ENCODE measurements at places on chromosomes 6 and 20.
A peak's percentile ranks its signal among the peaks of the same experiment; 100 is the strongest.

GRCh38 chr6:127459231-127459641, at the start of gene KIAA0408:
TSS of gene KIAA0408 (minus strand) at chr6:127459389. CDS start at chr6:127453981, 5,408 bp downstream.
- no peak for DNase-seq

- no peak for DNase-seq
Measured at GRCh38 chr6:45789238-45789637, 226.4 kb downstream of the CLIC5 start.

GRCh38 chr6:14540276-14540675, 422.7 kb downstream of the CD83 start:
- DNase-seq: no peak

- no peak for DNase-seq
Measured at GRCh38 chr6:9896806-9897205, 518.1 kb downstream of the TFAP2A start.

GRCh38 chr20:48098866-48099265, 313.6 kb upstream of the SULF2 start:
- DNase-seq: no peak

- DNase-seq: no peak
Measured at GRCh38 chr20:63547725-63548480, at the start of gene SRMS. TSS of gene SRMS (minus strand) at chr20:63547749. CDS start at chr20:63547463, 286 bp downstream.

DNA sequence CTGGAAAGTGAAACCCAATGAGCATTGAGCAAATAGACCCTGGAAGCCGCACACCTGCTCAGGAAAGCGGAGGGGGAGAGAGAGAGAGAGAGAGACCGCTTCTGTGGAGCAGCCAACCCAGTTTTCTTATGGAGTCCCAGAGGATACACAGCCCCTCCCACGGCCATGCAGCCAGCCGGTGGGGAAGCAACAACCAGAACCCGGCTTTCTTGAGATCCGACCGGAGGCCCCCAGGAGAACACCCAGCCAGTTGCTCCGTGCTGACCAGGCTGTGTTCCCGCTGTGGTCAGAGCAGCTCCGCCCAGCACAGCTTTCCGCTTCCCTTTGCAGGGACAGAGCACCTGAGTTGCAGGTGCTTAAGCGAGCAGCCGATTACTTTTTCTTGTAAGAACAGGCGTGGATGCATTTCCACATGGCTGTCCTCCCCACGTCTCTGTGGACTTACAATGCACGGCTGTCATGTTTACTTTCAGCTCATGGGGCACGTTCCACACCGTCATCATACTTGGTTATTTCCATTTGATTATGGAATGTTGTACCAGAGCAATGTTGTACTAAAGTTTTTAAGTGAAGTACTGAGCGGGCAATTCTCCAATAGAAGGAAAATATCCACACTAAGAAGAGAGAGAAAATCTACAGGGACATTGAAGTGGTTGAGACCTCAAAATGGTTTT, 381.9 kb downstream of the THBS2 start:
- peak; percentile 11 for DNase-seq

- no peak for DNase-seq
Measured at GRCh38 chr6:141347086-141347485, 785.6 kb upstream of the GJE1 start.

- DNase-seq: no peak
Measured at GRCh38 chr6:53220605-53221004, 72.0 kb upstream of the GCM1 start.

- DNase-seq: no peak
Measured at GRCh38 chr6:7138046-7138531, 30.3 kb downstream of the RREB1 start.

DNA sequence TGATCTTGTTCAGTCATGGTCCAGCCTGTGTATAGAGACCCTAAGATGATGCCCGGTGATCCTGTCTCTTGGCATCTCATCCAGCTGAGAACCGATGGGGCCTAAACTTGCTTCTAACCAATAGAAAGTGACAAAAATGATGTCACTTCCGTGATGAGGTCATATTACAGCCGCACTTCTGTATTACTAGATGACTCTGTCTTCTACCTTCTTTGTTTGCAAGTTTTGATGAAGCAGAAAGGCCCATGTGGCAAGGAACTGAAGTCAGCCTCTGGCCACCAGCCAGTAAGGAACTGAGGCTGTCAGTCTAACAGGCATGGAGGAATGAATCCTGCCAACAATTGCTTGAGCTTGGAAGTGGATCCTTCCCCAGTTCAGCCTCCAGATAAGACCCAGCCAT, 32.8 kb upstream of the HLA-C start:
- DNase-seq: no peak

- no peak for DNase-seq
Measured at GRCh38 chr6:2866171-2866846, 24.6 kb upstream of the SERPINB1 start.

DNA sequence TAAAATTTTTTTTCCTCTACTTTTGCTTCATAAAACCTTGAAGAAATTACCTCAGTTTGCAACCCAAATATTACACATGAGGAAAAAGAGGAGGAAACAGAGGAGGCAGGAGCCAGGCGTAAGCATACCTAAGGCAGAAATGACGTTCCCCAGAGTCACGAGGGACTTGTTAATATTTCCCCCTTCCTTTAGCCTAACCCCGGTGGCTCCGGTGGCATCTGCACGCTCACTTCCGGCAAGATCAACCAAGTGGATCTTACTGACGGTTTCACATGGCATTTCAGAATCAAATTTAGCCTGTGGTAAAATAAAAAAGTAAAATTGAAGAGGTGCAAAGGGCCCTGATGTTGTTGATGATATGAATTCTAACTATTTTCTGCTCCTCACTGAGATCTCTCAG, 67.4 kb downstream of the KIF16B start:
- DNase-seq: no peak

GRCh38 chr6:6366803-6367202, 46.3 kb upstream of the F13A1 start:
- no peak for DNase-seq

DNA sequence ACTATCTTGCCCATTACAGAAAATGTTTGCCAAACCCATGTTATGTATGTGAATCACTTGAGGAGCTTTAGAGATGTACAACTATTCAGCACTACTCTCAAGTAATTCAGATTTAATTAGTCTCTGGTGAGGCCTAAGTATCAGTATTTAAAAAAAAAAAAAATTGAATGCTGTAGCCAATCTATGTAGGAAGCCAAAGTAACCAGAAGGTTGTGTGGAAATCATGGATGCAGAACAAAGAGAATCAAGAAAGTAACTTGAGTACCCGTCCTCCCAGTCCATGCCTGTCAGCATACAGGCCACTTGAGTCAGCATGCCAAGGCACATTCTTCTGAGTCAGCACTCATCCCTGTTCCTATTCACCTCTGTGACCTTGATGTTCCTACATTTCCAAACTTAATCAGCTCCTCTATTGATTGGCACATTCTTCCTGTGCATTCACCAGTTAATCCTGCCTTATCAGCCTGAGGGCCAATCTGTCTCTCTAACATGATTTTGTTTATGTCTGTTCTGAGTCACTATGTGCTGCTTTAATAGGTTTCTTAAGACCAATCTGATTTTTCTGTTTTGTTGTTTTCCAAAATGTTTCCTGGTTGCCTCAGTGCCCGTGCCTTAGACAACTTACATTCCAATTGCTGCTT, 165.6 kb downstream of the KCNQ5 start:
- no peak for DNase-seq

DNA sequence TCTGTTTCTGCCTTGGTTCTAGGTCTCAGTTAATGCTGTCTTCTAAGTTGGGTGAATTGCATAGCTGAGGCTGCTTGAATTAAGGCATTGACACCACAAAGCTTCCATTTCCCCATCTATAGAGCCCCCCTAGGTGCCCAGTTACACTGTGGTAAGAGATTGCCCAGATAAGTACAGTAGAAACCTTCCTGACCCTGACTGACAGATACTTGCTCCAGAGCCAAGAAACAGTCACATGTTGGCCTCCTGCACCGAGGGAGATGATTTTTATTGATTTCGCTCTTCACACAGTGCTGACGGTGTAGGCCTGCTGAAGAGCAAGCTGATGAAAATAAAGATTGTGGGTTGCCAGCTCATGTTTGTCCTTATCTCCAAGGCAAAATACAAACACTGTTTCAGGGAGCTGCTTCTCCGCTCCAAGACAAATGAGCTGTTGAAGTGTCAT, 67.9 kb downstream of the TRMT11 start:
- no peak for DNase-seq

DNA sequence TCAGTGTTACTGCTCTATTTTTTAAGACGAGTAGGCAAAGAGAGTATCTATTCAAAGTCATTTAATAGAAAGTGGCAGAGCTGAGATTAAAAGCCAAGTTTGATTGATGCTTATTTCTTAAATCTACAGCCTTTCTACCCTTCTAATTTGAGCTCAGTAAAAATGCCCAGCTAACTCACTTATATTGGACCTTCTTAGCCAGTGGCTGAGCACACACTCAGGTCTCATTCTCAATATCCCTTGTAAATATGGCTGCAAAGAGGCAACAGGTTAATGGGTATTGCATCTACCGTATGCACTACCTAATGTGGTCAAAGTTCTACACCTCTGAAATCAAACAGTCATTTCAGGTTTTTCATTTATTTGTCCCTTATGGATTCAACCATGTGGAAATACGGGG, 6.7 kb downstream of the PKIB start:
- no peak for DNase-seq

- no peak for DNase-seq
Measured at GRCh38 chr6:51430589-51430988, 611.9 kb downstream of the TFAP2B start.

DNA sequence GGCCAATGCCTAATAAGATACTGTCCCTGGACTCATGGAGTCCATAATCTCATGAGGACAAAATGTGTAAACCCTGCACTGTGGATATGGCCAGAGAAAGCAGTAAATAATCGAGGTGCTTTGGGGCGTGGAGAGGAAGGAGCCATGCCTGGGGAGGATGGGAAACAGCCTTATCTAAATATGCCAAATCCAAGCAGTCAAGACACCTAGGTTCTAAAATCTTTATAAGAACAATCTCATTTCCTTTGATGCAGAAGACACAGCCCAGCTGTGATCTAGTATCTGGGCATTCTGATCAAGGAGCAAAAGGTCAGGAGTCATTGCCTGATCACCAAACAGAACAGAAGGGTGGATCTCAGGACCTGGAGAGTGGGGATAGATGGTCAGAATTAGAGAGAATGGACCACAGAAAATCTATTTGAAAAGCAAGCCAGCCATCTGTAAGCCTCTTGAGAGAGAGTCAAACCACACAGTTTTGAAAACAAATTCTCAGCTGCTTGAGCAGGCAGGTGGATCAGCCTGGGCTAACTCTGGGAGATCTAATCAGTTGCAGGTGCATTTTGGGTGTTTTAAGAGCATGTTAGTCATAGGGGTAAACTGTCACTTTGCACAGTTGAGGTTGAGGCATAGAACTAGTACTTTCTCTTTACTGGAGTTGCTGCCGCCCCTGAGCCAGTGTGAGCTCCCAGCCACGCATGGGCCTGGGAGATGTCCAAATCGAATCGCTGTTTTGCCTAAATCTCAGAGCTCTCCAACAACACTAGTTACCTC, 130.8 kb upstream of the TNFAIP3 start:
- no peak for DNase-seq

DNA sequence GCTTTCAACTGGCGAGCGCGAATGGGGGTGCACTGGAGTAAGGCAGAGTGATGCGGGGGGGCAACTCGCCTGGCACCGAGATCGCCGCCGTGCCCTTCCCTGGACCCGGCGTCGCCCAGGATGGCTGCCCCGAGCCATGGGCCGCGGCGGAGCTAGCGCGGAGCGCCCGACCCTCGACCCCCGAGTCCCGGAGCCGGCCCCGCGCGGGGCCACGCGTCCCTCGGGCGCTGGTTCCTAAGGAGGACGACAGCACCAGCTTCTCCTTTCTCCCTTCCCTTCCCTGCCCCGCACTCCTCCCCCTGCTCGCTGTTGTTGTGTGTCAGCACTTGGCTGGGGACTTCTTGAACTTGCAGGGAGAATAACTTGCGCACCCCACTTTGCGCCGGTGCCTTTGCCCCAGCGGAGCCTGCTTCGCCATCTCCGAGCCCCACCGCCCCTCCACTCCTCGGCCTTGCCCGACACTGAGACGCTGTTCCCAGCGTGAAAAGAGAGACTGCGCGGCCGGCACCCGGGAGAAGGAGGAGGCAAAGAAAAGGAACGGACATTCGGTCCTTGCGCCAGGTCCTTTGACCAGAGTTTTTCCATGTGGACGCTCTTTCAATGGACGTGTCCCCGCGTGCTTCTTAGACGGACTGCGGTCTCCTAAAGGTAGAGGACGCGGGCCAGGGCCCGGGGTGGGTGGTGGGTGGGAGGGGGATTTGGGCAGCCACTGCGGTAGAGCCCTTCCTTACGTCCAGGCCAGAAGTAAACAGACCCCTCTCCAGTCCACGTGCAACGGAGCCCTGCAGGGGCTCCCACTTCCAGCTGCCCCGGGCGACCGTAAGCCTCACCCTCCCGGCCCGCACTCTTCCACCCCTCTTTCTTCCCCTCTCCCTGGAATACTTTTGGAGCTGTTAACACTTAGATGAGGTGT, 998 bp downstream of the BMP2 start:
- DNase-seq: no peak

GRCh38 chr6:35892482-35892881, 28.4 kb downstream of the SRPK1 start:
- DNase-seq: no peak

DNA sequence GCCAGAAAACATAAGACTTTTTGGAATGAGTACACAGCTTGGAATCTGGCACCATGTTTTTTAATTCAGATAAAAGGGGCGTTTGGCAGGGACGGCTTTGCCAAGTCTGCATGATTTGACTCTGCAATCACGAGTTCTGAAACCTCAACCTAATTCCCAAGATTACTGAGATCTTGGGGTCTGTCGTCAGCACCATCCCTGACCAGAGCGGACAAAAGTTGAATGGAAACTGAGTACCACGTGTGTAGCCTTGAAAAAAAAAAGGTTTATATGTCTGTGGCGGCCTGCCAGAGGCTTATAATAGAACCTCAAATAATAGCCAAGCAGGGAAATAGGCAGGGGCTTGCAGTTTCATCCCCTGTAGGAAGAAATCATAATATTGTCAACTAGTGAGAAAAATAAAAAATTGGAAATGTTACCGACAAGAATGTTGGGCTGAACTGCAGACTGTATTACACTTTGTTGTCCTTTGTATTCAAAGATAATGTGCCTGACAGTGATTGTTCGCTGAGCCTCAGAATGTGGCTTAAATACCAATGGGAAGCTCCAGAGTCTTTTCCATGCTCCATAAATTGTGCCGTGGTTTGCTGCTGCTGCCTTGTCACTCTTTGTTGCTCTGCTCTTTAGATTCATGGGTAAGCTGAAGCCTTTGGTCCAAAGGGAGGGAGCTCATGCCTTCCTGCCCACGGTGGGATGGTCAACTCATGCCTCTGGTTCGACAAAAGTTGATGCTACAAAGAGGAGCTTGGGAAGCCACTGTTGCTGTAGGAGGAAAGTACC, 118.8 kb upstream of the ARID1B start:
- DNase-seq: no peak

- no peak for DNase-seq
Measured at GRCh38 chr6:20704325-20705025, 170.2 kb downstream of the CDKAL1 start.

GRCh38 chr20:47764154-47764733, 21.0 kb downstream of the SULF2 start:
- DNase-seq: no peak

- DNase-seq: no peak
Measured at GRCh38 chr20:61023612-61024011, 228.4 kb upstream of the CDH4 start.

GRCh38 chr6:157714153-157714490, 108.9 kb upstream of the SNX9 start:
- no peak for DNase-seq

GRCh38 chr20:9126527-9126926, 57.6 kb downstream of the PLCB4 start:
- no peak for DNase-seq
